ENCODE measurements at places on chromosomes 13 and 19. TPM values are rescaled to one million over a fixed set of nuclear protein-coding genes. Genes with fewer than 3 reads are reported as not detected.

GPR12 gene
- total RNA-seq, result 0.53 TPM

ZNF492 gene
- total RNA-seq, result 0.62 TPM

OR7A5 gene
- total RNA-seq, result 0.22 TPM

RFXAP gene
- total RNA-seq, result 8.5 TPM

CPB2 gene
- not detected for total RNA-seq

UTP14C gene
- 15.7 TPM for total RNA-seq

UBA52 gene
- total RNA-seq, result 779 TPM

OR7C1 gene
- total RNA-seq, result 0.04 TPM

CYP2F1 gene
- total RNA-seq, result not detected

VSTM1 gene
- 0.76 TPM for total RNA-seq

ODAD3 gene
- 0.31 TPM for total RNA-seq

ZNF98 gene
- total RNA-seq, result 0.71 TPM

CACNG6 gene
- total RNA-seq, result not detected

CFD gene
- total RNA-seq, result 405 TPM

DCT gene
- total RNA-seq, result 0.94 TPM

BEST2 gene
- not detected for total RNA-seq
